ENCODE measurements at places on chromosomes 11 and 22. TPM values are rescaled to one million over a fixed set of nuclear protein-coding genes. Genes with fewer than 3 reads are reported as not detected.

GRCh38 chr22:50008151-50009040 lies 4.2 kb downstream of the IL17REL start:
- DNase-seq: no peak

DNA sequence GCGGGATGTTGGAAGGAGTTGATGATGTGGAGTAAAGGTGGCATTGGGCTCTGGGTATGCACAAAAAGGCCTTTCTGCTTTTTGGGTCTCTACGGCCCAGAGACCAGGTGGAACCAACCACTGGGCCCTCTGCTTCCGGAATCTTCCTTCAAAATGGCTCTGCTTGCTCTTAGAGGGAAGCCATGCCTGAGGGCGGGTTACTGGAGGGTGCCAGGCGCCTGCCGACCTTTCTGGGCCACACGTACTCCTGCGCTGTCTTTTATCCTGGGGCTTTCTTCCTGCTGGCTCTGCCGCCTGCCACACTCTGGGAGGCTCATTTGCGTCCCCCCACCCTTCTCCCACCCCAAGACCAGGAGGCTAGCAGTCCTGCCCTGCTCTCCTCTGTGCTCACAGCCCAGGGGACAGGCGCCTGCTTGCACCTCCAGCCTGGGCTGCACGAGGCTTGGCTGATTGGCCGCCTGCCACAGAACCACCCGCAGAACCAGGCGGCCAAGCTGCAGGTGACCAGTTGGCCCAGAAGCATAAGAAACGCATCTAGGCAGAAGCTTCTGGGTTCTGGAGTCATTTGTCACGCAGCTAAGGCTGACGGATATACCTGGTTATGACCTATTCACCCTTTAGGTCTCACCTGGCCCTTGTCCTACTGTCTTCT lies 536.9 kb downstream of the TBC1D22A start:
- DNase-seq: no peak

DNA sequence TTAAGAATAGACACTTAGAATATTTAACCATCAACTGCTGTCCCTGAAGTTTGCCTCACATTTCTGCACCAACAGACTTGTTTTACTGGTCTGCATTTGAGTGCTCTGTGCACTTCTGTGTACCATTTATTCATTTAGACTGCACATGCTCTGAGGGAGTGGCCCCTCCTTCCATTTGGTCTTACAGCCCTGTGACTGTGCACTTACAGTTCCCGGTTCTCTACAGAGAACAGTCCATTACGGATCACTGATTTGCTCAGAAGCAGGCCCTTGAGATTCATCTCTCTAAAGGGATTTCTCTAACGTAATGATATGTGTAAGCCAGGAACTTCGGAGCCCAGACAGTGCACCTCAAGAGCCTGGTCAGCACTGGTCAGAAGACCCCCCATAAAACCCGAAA lies 247.3 kb upstream of the BLID start:
- DNase-seq: no peak

GRCh38 chr11:45477588-45477987 lies 187.8 kb downstream of the CHST1 start:
- DNase-seq: no peak

The EXT2 gene
- 21.4 TPM for total RNA-seq

The MB gene
- total RNA-seq: 6,836 TPM

Measured in psoas muscle (tissue), 8 donors.